Stimulated activated CD4-positive, alpha-beta T cell treated with anti-CD3 and anti-CD28 coated beads, Interleukin-2, amount 100 ng/mL, for 48 hours (primary cell): ENCODE measurements at places on chromosomes 4 and X.

DNA sequence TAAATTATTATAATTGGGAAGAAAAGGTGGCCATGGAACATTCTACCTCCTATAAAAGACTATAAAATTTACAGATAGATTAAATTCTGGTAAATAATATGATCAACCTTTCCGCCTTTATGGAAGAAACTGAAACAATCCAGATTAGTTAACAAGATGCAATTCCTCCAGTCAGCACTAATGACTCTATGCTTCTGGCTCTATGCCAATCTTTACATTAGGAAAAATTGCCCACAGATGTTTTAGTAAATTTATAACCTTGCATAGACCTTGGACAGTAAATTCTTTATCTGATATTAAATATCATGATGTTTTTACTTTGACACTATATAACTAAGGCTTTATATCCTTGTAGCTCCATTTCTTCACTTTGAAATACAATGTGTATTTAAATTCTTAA lies 2302.5 kb downstream of the ARAP2 start:
- no peak for DNase-seq

DNA sequence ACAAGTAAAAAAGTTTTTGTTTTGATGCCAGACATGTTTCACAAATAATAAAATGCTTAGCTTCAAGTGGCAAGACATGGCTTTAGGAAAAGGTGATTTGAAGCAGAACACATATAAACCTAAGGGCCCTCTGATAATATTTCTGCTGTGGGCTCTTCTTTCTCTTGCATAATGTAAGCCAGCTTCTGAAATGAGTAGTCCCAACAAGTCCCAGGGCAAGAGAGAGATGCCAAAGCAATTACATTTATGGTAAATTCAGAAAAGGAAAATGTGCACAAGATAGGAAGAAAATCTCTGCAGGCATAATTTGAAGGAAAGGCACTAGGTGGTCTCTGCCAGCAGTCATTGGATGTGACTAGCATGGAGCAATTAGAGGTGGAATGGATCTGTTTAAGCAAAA lies 170.8 kb upstream of the GALNT7 start:
- DNase-seq, result no peak

DNA sequence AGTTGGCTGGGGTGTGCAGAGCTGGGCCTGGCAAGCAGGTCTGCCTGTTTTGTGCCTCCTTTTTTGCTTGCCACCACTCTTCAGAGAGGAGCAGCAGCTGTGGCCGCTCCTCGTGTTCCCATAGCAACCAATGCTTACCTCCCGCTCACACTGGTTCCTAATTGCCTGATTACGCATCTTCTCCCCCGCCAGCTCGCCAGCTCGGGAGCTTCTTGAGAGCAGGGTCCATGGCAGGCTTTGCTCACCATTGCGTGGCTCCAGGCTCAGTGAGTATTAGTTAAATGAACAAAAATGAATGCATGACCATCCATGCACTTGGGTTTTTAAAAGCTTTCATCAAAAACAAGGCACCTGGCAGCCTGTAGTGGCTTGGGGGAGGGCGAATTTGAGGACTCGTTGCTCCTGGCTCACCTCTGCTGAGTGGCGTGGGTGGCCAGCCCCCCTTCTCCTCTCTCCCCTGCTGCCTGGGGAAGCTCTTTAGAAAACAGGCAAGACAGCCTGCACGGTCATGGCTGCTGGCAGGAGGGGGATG lies 14.2 kb upstream of the PJA1 start:
- DNase-seq, result no peak

DNA sequence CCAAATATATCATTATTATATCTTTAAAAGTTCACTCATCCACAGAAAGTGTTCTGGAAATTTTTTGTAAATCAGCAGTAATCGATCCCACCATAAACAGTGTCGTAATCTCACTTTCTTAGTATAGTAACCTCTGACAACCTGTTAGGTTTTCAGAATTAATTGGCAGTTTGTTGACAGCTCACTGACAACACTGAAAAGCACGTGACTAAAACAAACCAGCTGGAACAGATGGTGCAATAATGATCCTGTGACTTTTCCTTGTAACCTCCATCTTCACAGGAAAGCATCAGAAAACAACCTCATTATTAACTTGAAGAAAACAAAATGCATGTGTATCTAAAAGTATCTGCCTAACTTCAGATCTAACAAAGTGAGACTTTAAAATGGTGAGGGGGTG lies 48.5 kb downstream of the FSTL5 start:
- DNase-seq, result no peak

- no peak for DNase-seq
Observed at GRCh38 chr4:113541933-113542332, 219.6 kb downstream of the CAMK2D start.

GRCh38 chr4:107740950-107741701 lies 21.1 kb upstream of the PAPSS1 start:
- DNase-seq, result no peak
